ENCODE measurements at places on chromosomes 2 and 18.
A peak's percentile ranks its signal among the peaks of the same experiment; 100 is the strongest.

GRCh38 chr18:11775436-11776174, 75.6 kb upstream of the CHMP1B start:
- DNase-seq = no peak

- no peak for DNase-seq
Measured at GRCh38 chr18:78716581-78716980, 263.0 kb upstream of the SALL3 start.

DNA sequence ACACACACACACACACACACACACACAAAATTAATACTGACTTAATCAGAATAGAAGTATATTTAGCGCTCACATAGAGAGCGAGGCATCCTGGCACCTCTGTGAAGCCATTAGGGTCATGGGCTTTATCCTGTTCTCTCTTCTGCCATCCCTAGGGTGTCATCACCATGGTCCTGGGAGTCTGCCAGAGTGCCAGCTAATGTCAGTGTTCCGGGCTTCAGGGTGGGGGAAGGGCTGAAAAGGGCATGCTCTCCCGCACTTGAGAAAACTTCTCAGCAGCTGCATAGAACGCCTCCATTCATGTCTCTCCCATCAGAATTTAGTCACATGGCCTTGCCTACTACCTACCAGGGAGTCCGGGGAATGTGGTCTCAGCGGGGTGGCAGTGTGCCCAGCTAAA, 19.7 kb upstream of the DYNC2LI1 start:
- no peak for DNase-seq

- no peak for DNase-seq
Measured at GRCh38 chr2:166519391-166519962, 25.4 kb upstream of the SCN7A start.

- DNase-seq = peak; percentile 63
Measured at GRCh38 chr2:168663993-168664392, 138.4 kb upstream of the NOSTRIN start.

DNA sequence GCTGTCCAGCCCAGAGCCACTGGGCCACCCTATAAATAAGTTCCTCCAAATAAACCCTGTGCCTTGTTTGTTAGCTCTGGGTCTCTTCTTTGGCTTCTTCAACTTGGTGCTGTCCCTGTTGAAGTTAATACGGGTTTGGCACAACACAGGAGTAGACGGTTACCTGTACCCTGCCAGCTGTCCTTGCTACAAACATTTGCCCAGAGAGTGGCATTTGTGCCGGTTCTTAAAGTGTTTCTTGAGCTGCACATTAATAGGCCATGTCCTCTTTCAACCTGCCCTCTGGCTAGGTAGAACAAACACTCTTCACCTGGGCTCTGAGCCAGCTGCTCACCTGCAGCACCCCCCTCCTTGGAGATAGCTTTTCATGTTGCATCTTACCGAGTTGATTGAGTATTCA, 139.2 kb downstream of the NEDD4L start:
- DNase-seq = no peak

Measured in astrocyte (in vitro differentiated cells and primary cell).